ENCODE measurements at places on chromosomes 4 and X. TPM values are rescaled to one million over a fixed set of nuclear protein-coding genes. Genes with fewer than 3 reads are reported as not detected.

DNA sequence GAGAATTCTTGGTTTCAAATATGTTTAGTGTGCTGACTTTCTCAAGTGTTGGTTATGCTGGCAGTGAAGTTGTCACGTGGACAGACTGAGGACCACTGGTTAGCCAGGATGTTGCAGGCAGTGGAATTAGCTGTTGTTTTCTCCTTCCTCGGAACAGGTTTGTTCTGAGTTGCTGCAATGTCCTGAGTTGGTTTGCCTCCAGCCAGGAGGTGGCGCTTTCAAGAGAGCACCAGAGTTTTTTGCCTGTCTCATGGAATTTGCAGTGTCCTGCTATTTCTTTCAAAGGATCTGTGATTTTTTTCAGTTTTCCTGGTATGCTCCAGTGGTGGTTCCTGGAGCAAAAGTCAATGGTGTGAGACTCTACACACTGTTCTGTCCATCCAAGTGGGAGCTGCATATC, 158.1 kb upstream of the CXorf66 start:
- DNase-seq: no peak

GRCh38 chr4:86818211-86818610, 31.0 kb downstream of the SLC10A6 start:
- DNase-seq: no peak

DNA sequence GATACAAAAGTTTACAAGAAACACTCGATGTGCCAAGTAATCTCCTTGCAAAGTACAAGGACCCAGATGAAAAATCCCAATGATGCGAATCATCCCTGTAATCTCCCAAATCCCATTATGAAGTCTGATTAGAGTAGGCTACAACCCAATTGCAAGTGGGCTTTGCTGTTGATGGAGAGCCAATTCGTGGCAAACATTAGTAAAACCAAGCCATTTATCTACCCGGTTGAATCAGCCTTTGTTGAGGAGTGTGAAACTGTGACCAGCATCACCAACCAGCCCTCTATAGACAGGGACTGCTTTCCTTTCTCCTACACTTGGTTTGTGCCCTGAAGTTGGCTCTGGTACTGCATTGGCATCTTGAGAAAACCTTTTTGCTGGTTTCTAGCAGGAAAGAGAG, 1.2 kb upstream of the PRPS2 start:
- no peak for DNase-seq

GRCh38 chr4:186149872-186150271, 41.5 kb upstream of the CYP4V2 start:
- peak; percentile 88 for DNase-seq

TCEANC gene
- total RNA-seq: 3.7 TPM

DNA sequence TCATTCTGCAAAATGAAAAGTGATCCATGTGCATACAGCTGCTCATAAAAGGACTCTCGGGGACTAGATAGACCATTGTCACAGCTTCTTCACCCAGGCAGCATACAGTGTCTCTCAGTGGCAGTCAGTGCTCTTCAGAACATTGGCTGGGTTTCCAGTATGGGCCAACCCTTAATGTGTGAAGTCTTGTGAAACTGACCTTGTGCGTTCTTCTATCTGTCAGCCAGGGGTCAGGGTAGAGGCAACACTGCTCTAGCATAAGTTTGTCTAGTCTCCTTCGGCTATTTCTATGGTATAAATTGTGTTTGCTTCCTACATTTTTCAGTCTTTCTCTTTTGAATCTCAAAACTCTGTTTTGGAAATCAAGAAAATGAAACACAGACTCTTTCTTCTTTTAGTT, 37.0 kb upstream of the SMIM31 start:
- no peak for DNase-seq

DNA sequence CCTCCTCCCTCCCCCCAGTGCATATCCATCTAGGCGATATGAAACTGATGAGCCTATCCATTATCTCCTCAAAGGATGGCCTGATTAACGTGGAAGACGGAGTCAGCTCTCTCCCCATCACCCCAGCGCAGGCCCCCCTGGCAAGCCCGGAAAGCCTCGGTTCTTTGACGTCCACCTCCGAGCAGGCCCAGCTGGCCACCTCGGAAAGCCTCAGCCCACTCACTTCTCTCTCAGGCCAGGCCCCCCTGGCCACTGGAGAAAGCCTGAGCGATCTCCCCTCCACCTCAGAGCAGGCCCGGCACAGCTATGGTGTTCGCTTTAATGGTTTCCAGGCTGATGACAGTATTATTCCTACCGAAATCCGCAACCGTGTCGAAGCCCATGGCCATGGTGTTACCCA, 14.8 kb downstream of the GABRQ start:
- DNase-seq: no peak

DNA sequence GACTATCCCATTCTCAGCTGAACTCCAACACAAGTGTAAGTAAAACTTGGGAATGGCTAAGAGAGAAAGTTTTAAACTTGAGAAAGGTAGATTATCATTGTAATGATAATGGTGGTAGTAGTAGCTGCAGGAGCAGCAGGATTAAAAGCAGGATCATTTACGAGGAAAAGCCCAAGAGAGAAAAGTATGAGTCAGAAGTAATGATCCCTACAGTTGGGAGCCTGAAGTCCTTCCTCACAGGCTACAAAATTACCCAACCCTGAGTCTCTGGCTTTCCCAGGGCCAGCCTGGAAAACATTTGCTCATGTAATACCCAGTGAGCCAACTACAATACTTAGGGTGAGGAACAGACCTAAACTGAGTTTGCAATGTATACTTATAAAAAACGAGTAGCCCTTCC, 4.4 kb upstream of the PRDM8 start:
- DNase-seq: no peak

RPS6KA6 gene
- 1.4 TPM for total RNA-seq

DNA sequence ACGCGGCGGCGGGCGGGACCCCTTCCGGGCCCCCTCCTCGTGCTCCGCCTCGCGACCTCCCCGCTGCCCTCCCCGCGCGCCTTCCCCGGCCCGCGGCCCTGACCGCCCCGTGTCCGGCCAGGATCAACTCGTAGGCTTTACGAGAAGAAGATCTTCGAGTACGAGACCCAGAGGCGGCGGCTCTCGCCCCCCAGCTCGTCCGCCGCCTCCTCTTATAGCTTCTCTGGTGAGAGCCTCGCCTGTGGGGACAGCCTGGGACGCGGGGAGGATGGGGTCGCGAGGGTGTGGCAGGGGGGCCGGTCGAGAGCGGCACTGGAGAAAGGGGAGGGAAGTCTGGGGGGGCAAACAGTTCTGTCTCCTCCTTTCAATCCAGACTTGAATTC, 465 bp downstream of the EMD start:
- no peak for DNase-seq

DNA sequence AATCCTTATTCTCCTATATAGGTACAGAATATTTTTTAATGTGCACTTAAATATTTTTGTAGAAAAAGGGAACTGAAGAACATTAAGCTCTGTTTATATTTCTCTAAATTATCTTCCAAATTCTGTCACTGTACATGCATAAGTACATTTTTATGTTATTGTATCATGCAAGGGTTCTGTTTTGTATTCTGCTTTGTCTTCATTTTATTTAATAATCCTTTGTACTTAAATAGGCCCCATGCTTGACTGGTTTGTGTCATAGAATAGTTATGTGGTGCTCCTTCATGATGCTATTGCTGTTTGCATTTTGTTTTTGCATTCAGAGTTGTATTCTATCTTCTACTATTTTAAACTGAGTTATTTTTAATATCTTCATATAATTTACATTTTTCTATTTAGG, 111.9 kb upstream of the EDNRA start:
- DNase-seq: no peak

- DNase-seq: no peak
These were observed 144.8 kb downstream of the GABRA3 start for GRCh38 chrX:152306331-152306730.

DNA sequence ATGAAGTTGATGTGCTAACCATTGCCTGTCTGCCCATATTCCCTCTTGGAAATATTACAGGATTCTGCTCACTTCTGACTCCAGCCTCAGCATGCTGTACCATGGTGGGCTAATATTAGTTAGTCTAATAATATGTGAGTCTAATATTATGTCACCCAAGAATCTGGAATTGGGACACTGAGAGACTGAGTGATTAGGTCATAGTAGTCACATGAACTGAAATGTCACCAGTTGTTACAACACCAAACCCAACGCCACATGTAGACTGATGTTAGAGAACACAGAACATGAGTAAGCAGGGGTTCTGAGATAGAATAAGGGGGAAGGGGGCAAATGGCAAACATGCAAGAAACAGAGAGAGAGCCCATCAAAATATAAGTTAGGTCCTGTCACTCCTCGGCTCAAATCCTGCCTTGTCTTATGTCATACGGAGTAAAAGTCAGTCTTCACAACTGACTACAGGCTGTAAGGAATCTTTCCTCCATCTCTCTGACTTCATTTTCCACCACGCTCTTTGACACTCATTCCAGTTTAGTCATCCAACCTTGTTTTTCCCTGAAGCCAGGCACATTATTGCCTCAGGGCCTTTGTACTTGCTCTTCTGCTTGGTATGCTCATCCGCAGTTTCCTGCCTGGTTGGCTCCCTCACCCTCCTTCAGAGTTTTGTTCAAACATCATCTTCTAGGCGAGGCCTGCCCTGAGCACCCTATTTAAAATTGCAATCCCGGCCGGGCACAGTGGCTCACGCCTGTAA, 9.6 kb upstream of the SLAIN2 start:
- no peak for DNase-seq

BEX2 gene
- total RNA-seq: 16.4 TPM

DNA sequence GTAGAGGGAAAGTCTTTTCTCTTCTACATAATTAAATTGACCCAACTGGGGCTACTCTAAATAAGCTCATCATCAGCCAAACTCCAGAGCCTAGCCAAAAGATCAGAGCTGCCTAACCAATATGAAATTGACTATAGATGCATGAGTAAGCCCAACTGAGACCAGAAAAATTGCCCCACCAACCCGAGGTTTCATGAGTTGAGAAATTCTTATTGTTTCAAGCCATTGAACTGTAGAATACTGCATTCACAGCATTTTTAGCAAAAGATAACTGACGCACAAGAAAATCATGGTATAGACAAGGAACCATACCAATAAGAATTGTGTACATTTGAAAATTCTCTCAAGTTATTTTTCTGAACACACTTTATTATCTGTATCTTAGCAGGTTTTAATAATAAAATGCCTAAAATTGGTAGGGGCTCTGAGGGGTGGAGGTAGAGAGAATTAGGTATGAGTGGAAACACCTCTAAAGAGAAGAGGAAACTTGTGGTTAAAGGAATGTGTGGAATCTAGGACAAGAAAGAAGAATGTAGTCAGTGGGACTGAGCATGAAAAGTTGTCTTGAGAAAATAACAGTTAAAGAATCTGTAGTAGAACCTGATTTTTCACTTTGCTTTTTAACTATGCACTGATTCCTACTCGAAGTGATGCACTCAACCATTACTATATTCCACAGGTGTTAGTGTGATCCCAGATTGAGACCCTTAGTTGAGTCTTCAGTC, 200.9 kb upstream of the PPP1R2C start:
- no peak for DNase-seq

DNA sequence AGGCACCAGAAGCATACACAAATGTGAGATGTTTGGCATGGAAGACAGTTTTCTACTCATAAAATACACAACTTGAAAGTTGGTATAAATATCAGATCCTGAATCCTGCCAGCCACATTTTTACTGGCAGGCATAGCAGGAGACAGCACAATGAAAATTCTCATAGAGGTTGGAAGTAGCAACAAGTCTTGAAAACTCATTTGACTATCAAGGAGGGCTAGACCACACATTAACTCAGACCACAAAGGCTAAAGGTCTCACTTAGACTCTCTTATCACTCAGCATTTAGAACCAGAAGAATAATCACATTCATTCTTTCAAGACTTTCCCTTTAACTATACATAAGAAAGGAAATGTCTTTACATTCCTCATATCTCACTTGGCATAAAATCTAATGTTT, 56.5 kb downstream of the SORBS2 start:
- DNase-seq: no peak

GRCh38 chr4:155143512-155143911, 64.9 kb upstream of the NPY2R start:
- DNase-seq: no peak

SPANXA1 gene
- not detected for total RNA-seq

UCP1 gene
- 0.28 TPM for total RNA-seq

DNA sequence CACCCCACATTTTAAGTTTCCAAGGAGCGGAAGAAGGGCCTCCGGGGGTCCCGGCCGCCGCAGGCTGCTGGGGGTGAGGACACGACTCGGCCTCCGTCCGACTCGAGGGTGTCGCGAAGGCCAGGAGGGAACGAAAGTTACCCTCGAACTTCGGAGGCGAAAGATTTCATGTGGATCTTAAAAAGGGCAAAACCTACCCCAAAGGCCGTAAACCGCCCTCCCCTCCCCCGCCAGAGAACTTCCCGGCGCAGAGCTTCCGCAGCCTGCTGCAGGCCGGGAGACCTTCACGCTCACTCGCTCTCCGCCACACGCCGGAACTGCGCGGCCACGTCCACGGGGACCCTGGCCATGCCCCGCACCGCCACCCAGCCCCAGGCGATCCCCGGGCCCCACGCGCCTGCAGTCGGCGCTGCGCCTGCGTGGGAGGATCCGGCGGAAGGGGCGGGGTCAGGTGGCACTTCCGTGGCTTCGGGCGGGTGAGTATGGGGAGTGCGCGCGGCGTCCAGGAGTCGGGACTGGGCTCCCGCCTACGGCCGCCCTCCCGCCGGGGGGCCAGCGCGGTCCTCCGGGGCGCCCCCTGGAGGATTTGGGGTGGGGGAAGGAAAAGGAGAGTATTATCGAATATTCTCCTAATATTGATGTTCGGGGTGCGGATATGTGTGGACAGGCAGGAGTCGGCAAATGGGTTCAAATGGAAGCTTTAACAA, at the start of gene MMAA:
Gene MMAA, plus strand, starts transcription at position 454 of the 707 bp plus-strand sequence. CDS start 19,755 bp downstream, outside the sequence.
- DNase-seq: peak; percentile 91

DNA sequence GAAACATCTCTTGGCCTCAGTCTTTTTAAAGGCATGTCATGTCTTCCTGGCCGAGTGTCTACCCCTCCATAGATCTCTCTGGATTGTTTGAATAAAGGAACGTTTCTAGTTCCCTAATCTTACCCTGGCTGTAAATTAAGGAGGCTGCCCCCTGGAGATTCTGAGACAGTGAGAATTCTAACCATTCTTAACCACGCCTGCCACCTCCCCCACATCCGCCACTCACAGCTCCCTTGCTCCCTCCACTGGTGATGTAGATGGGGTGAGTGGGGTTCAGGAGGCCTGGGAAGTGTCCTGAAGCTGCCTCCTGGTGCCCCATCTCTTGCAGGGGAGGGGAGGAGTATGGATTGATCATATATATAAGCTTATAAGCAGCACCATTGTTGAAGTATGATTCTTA, 48.0 kb upstream of the TRIM2 start:
- no peak for DNase-seq

All from right atrium auricular region (tissue), 2 donors.